ENCODE measurements at places on chromosomes 13 and 19. TPM values are rescaled to one million over a fixed set of nuclear protein-coding genes. Genes with fewer than 3 reads are reported as not detected.

Gene GJB6
- total RNA-seq, result not detected

Gene KIR3DL3
- total RNA-seq, result not detected

Gene NKPD1
- total RNA-seq, result 0.26 TPM

Gene CAPN12
- total RNA-seq, result 1.7 TPM

Gene SULT2B1
- total RNA-seq, result 1.0 TPM

Gene FPR2
- 1.5 TPM for total RNA-seq

Gene ASF1B
- total RNA-seq, result 0.63 TPM

Gene MAP4K1
- 2.9 TPM for total RNA-seq

Gene LYPD4
- not detected for total RNA-seq

Gene UBA52
- total RNA-seq, result 707 TPM

Gene ZNF525
- total RNA-seq, result 9.6 TPM

DNA sequence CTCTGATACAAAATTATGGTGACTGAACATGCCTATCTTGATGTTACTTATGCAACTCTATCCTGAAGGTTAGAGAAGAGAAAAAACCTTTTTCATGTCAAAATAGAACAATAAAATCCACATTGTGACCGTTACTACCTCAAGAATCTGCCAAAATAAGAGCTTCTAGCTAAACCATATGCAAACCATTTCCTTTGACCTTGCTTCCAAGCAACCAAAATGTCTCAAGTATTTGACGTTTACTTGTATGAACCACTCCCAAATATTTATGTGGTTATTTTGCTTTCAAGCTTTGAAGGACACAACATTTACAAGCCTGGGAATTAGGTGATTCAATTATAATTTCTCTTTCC lies 13.9 kb downstream of the FOXO1 start:
- H3K27me3 ChIP-seq, result no peaks in the 10 kb centered on the region
- H3K36me3 ChIP-seq, result no peaks in the 10 kb centered on the region
- peaks cover 87% of the 10 kb centered on the region for H3K4me1 ChIP-seq

GRCh38 chr19:7214324-7215089 lies 79.7 kb downstream of the INSR start:
- no peaks in the 10 kb centered on the region for H3K27me3 ChIP-seq
- peaks cover 48% of the 10 kb centered on the region for H3K4me1 ChIP-seq
- no peaks in the 10 kb centered on the region for H3K36me3 ChIP-seq
- H3K4me3 ChIP-seq, result no peak overlapping the region
- no peak overlapping the region for H3K27ac ChIP-seq

DNA sequence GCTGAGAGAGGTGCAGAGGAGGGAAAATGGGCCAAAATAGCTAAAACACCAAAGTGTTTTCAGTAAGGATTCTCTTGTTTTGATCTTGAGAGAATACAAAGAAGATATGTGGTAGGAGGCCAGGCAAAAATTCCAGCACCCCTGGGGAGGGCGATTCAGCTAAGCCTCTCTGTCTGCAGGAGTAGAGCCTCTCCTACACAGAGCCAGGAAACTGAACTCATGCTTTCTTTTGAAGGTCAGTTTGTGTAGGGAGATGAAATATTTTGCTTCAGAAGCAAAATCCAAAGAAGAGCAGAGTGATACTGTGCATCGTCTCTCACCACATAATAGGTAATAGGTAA lies 565.0 kb downstream of the FGF9 start:
- peak; percentile 62 for DNase-seq
- no peaks in the 10 kb centered on the region for H3K27me3 ChIP-seq
- no peak overlapping the region for H3K27ac ChIP-seq
- H3K4me3 ChIP-seq, result no peak overlapping the region
- no peaks in the 10 kb centered on the region for H3K36me3 ChIP-seq

DNA sequence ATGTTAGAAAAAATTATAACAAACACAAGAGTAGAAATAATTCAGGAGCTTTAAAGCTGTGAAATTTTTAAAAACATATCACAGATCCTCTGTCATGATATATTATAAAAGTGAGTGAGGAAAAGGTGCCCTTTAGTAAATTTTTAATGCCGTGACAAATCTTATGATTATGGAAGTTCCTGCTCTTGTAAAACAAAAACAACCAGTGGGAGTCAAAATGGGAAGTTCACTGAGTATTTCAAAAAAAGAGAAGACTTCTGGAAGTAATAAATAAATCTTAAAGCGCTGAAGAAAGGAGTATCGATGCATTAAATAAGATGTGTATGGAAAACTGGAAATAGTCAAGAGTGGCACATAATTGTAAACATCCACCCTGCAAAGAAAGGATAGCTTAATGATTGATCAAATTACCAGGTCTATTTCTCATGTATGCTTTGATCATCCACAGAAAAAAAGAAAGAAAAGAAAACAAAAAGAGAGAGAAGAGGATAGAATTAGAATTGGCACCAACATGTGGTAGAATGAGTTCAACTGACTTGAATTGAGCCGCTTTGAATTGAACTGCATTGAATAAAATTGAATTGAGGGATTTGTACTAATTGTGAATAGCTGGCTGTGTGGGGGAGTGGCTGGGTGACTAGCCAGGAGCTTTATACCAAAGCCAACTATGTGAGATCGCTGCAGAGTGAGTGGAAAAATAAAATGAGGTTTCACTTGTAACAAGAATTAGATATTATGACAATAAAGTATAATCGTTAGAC lies 647.6 kb upstream of the SPRY2 start:
- DNase-seq, result no peak
- H3K27ac ChIP-seq, result no peak overlapping the region
- H3K4me1 ChIP-seq, result no peaks in the 10 kb centered on the region
- no peaks in the 10 kb centered on the region for H3K27me3 ChIP-seq

DNA sequence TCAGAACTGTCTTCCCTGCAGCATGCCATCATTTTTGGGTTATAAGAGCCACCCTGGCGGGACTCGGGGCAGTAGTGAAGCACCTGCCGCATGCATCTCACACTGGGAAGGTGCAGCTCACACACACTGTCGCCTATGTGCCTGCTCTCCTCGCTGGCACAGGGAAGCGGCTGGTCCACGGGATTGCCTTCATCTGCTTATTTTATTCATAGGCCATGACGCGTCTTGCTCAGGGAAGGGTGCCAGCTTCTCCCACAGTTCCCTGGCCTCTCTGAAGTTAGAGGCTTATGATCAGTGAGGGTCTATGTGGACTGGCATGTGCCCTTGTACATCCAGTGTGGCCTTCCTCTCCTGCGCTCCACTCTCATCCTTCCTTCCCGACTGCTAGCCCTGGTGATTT lies 150.0 kb downstream of the KLF12 start:
- H3K27me3 ChIP-seq, result no peaks in the 10 kb centered on the region
- H3K4me1 ChIP-seq, result peaks cover 24% of the 10 kb centered on the region
- no peak overlapping the region for H3K27ac ChIP-seq
- H3K4me3 ChIP-seq, result no peak overlapping the region
- no peak for DNase-seq

GRCh38 chr13:102328909-102329308 lies 72.9 kb downstream of the FGF14 start:
- H3K4me1 ChIP-seq, result peaks cover 15% of the 10 kb centered on the region

GRCh38 chr19:869245-870177 lies 10.0 kb downstream of the CFD start:
- DNase-seq, result peak; percentile 96
- peak overlapping the region; percentile 68 for H3K27ac ChIP-seq

DNA sequence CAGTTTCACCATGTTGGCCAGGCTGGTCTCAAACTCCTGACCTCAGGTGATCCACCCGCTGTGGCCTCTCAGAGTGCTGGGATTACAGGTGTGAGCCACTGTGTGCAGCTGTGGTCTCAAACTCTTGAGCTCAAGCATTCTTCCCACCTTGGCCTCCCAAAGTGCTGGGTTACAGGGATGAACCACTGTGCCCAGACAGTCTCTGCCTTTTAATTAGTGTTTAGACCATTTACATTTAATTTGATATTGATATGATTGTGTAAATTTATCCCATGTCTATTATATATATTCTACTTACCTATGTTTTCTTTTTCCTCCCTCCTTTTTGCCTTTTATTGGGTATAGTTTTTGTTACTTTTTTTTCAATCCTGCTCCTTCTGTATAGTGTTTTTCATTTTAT lies 1.9 kb downstream of the NFKBIB start:
- peaks cover 23% of the 10 kb centered on the region for H3K36me3 ChIP-seq
- DNase-seq, result no peak
- H3K27ac ChIP-seq, result no peak overlapping the region
- H3K4me3 ChIP-seq, result no peak overlapping the region
- no peaks in the 10 kb centered on the region for H3K27me3 ChIP-seq
- peaks cover 40% of the 10 kb centered on the region for H3K4me1 ChIP-seq

- H3K4me3 ChIP-seq, result no peak overlapping the region
- DNase-seq, result no peak
- no peaks in the 10 kb centered on the region for H3K4me1 ChIP-seq
- no peaks in the 10 kb centered on the region for H3K27me3 ChIP-seq
These were observed 116.7 kb upstream of the GJB6 start for GRCh38 chr13:20348645-20349408.

- H3K27ac ChIP-seq, result peak overlapping the region; percentile 39
- no peaks in the 10 kb centered on the region for H3K27me3 ChIP-seq
- peaks cover 16% of the 10 kb centered on the region for H3K4me1 ChIP-seq
- H3K4me3 ChIP-seq, result peak overlapping the region; percentile 74
These were observed 489 bp downstream of the CCNE1 start for GRCh38 chr19:29812080-29812880.

DNA sequence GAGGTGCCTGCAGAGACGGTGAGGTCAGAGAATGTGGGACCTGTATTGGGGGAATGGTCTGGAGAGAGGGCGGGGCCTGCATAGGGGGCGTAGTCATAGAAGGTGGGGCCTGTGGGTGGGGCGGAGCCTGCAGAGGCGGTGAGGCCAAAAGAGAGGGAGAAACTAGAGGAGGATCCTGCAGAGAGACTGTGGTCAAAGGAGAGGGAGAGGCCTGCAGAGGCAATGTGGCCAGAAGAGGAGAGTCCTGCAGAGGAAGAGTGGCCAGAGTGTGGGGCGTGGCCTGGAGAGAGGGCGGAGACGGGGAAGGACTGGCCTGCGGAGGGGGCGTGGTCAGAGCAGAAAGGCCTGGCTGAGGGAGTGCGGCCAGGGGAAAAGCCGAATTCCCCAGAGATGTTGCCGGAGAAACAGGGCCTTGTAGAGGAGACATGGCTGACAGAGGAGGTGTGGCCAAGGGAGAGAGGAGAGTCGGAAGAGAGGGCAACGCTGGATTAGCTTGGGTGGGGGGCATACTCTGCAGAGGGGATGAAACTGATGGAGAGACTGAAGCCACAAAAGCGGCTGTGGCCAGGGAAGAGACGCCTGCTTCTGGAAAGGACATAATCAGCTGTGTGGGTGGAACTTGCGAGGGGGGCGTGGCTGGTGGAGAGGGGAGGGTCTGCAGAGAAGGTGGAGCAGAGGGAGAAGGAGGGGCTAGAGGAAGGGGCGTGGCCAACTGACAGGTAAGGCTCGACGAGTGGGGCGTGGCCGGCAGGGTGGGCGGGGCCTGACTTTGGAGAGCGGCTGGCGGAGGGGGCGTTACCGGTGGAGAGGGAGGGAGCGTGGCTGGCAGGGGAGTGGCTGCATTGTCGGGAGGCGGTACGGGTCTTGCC lies 2.5 kb downstream of the PRR36 start:
- no peak for DNase-seq
- H3K27me3 ChIP-seq, result peaks cover 25% of the 10 kb centered on the region
- H3K4me3 ChIP-seq, result peak overlapping the region; percentile 40
- peak overlapping the region; percentile 2 for H3K27ac ChIP-seq
- peaks cover 65% of the 10 kb centered on the region for H3K4me1 ChIP-seq
- H3K36me3 ChIP-seq, result no peaks in the 10 kb centered on the region

DNA sequence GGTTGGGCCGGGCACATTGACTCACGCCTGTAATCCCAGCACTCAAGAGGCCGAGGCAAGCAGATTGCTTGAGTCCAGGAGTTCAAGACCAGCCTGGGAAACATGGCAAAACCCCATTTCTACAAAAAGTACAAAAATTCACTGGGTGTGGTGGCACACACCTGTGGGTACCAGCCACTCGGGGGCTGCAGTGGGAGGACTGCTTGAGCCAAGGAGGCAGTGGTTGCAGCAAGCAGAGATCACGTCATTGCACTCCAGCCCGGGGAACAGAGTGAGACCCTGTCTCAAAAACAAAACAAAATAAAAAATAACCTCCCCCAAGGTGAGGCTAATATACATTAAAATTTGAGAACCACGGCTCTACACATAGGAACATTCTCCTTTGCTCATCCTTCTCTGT lies 24.9 kb downstream of the NLRP13 start:
- H3K4me1 ChIP-seq, result no peaks in the 10 kb centered on the region
- no peak overlapping the region for H3K4me3 ChIP-seq
- H3K27me3 ChIP-seq, result no peaks in the 10 kb centered on the region
- H3K27ac ChIP-seq, result no peak overlapping the region
- DNase-seq, result peak; percentile 55
- no peaks in the 10 kb centered on the region for H3K36me3 ChIP-seq

DNA sequence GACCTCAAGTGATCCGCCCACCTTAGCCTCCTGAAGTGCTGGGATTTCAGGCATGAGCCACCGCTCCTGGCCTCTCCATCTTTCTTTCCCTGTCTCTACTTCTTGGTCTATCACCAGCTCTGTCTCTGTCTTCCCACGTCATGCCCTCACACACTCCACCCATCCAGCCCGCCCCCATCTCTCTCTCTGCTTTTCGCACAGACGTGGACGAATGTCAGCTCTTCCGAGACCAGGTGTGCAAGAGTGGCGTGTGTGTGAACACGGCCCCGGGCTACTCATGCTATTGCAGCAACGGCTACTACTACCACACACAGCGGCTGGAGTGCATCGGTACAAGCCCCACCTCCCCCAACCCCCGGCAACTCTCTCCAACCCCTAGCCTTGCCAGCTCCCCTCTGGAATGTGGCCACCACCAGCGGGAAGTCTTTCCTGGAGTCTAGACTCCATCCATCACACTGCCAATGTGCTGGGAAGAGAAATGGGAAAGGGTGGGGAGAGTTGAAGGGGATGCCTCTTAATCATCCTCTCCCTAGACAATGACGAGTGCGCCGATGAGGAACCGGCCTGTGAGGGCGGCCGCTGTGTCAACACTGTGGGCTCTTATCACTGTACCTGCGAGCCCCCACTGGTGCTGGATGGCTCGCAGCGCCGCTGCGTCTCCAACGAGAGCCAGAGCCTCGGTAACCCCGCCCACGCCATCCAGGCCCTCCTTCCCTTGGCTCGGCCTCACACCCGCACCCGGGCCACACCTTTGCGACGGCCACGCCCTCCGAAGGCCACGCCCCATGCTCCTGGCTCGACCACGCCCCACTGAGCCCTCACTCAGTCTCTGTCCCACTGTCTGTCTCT lies 22.5 kb downstream of the LTBP4 start:
- peak overlapping the region; percentile 34 for H3K27ac ChIP-seq
- DNase-seq, result no peak
- no peaks in the 10 kb centered on the region for H3K27me3 ChIP-seq
- no peak overlapping the region for H3K4me3 ChIP-seq

DNA sequence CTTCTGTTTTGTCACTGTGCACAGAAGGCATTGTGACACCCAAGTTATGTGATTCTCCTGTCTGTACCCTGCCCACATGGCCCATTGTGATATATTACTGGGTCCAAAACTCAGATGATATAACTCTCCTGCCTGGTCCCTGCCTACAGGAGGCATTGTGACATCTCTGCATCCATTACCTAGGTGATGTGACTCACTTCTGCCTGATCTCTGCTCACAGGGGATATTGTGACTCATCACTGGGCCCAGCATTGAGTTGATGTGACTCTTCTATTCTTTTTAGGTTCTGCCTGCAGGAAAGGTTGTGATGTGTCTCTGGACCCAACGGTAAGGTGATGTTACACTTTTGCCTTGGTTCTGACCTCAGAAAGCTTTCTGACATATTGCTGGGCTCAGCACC lies 67.9 kb upstream of the ZNF724 start:
- no peak for DNase-seq
- no peak overlapping the region for H3K27ac ChIP-seq
- H3K27me3 ChIP-seq, result no peaks in the 10 kb centered on the region

GRCh38 chr13:74253161-74253560 lies 119.0 kb upstream of the KLF12 start:
- H3K4me3 ChIP-seq, result no peak overlapping the region
- H3K27ac ChIP-seq, result no peak overlapping the region
- H3K36me3 ChIP-seq, result no peaks in the 10 kb centered on the region
- H3K27me3 ChIP-seq, result no peaks in the 10 kb centered on the region
